ENCODE measurements at places on chromosomes 1 and 21.

GRCh38 chr1:158255656-158256055, 1.4 kb downstream of the CD1A start:
- DNase-seq, result no peak

GRCh38 chr21:32422064-32422463, 9.6 kb downstream of the EVA1C start:
- no peak for DNase-seq

DNA sequence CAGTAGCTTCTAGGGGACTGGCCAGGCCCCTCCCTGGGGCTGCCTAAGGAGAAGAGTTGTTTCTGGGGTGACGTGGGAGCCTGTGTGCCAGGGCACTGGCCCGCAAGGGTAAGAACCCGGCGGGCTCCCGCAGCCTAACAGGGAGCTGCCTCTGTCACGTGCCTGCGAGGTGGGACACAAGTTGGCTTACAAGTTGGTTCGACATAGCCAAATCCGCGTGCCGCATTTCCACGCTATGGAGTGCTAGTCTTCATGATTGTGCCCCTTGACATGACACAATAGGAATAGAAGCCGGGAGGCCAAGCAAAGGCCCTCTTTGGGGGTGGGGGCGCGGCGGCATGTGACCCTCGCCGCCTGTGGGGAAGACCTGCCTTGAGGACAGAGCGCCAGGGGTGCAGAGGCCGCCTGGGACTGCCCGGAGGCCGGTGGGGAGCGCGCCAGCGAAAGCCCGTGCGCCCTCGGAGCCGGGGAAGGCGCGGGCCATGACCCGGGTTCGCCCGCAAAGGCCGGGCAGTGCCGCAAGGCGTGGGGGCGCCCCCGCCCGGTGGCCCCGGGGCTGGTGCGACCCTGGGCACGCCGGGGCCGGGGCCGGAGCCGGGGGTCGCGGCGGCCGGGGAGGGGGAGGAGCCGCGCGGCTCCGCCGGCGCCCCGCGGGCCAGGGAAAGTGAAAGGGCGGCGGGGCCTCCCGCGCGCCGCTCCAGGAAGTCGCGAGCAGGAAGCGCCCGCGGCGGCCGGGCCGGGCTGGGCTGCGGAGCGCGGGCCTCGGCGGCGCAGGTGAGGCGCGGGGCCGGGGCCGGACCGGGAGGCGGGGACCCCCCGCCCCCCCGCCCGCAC, at the start of gene SLC37A1:
SLC37A1 (plus strand) TSS at position 702 of the 834 bp plus-strand sequence. CDS start 4,603 bp downstream, outside the sequence.
- no peak for DNase-seq

DNA sequence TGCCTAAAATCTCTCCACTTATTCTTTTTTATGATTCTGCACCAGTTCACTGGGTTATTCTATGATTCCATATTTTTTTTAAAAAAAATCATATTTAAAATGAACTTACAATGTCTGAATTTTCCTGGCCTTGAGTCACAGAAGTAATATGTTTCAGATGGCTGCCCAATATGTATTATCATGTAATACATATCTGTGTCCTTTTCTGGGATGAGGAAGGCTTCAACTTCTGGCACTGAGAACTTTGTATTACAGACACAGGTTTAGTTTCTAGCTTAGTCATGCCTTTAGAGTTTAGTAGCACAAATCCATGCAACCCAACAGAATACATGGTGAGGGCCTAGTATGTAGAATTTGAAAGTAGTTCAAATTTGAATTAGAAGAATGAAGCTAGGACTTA, 7.8 kb upstream of the HSD17B7 start:
- no peak for DNase-seq

- no peak for DNase-seq
These were observed 8.3 kb upstream of the KIAA0040 start for GRCh38 chr1:175200678-175201521.

DNA sequence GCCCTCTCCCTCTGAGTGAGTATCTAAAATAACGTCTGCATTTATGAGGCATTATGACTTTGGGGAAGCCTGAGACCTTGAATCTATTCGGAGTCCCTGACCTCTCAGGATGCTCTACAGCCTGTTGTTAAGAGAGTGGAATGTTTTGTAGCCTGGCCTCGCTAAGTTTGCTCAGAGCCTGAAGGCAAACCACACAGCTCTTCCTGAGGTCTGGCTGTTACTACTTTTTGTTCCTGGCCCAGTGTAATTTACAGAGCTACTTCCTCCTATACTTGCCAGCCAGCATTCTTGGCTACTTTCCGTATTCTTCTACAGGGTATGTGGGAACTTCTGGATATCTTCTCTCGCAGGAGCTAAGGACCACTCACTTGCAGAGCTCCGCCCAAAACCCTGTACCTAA, 3.6 kb upstream of the ZMYM4 start:
- DNase-seq, result peak; percentile 85

DNA sequence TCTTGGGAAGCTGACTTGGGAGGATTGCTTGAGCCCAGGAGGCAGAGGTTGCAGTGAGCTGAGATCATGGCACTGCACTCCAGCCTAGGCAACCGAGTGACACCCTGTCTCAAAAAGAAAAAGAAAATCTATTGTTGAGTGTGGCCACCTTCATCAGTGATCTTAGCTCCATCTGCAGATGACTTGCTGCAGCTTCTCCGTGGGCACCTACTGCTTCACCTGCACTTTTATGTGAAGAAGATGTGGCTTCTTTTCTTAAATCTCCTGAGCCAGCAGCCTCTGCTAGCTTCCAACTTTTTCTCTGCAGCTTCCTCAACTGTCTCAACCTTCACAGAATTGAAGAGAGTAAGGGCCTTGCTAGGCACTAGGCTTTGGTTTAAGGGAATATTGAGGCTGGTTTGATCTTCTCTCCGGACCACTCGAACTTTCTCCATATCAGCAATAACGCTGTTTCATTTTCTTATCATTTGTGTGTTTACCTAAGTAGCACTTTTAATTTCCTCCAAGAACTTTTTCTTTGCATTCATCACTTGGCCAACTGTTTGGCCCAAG, 28.0 kb downstream of the AGPAT3 start:
- DNase-seq, result no peak

DNA sequence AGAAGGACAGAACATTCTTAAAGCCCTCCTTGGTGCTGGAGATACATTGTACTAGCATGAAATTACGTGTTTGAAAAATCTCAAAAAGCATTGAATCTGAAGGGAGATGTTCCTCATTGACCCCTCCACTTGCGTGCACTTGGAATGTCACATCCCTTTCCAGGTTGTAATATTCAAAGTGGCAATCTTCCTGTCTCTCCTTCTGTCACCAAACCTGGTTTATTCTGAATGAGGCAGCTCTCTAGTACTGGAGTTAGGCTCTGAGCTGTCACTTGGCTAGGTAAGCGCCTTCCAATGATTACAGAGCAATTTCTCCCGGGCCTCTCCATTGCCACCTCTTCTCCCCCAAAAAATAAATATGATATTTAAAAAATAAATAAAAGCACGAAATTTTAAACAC, 855 bp downstream of the DSCAM start:
- no peak for DNase-seq

DNA sequence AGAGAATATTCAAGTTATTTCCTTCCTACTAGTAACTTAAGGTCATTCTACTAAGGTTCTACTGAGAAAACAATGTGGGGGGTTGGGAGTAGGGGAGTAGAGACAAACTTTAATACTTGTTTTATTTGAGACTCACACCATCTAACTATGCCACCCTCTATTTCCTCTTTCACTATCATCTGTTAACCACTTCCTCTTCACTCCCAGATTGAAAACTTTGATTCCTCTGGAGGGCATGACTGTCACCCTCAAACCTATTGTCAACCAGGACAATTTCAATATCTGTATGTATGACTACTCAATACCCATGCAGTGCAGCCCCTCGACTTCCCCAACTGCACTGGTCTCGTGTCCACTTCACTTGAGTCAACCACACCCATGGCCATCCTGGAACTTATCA, 165.6 kb upstream of the POGK start:
- DNase-seq, result no peak

DNA sequence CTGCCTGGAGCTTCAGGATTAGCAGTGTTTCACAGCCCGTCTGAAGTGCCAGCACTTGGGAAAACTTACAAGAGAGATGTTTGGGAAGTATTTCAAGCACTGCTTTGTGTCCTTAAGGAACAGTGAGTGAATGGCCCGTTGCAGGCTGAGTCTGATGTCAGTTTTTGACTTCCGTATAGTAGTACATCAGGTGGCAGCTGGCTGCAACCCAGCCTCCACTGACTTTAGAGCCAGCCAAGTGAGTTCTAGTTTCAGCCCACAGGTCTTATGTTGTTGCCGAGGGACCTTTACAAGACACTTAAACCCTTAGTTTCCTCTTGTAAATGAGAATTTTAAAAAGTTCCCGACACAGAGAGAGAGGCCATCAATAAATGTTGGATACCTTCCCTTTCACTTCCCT, 35.0 kb downstream of the UCK2 start:
- no peak for DNase-seq

DNA sequence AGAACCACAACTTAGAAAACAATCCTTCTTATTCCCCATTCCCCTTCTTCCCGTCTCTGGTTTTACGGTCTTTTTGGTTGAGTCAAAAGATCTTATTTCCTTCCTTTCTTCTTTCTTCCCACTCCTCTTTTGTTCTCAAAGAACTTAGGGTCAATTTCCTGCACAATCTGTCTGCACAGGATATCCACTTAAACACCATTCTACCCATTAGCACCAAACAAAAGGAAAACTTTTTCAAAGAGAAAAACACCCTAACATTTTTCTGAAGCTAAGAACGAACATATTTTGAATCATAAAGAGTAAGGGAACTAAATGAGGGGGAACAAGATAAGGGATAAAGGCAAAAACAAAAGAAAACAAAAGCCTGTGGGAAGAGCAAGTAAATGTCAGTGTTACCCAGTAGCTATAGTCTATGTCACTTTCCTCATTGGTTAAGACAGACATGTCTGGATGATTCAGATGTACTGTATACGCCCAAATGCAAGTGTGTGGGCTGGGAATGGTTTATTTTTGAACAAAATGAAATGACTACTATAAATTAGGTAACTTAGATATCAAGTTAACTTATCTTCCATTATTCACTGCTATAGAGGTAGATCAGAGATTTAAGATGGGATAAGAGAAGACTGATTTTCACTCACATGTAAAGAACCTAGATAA, 59.9 kb downstream of the TOR3A start:
- peak; percentile 78 for DNase-seq

DNA sequence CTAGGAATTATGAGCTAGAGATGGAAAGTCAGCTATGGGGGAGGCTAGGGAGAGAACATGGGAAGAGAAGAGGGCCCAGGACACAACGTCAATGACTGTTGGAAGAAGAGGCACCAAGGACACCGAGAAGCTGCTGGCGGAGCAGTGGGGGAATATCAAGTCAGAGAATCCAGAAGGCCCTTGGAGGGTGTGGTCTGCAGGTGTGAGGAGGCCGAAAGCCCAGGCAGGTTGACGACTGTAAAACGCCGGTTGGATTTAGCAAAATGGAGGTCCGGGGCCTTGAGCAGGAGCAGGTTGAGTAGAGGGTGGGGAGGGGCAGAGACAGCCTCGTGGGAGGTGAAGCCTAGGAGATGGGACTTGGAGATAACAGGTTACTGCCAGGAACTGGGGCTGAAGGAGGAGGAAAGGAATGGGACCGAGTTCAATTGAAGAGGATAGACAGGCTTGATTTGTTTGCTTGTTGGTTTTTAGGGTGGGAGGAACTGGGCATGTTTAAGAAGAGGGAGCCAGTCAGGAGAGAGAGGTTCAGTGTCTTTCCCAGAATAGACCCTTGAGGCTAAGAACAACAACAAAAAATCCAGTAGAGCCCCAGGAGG, 35.1 kb downstream of the EDN2 start:
- no peak for DNase-seq

DNA sequence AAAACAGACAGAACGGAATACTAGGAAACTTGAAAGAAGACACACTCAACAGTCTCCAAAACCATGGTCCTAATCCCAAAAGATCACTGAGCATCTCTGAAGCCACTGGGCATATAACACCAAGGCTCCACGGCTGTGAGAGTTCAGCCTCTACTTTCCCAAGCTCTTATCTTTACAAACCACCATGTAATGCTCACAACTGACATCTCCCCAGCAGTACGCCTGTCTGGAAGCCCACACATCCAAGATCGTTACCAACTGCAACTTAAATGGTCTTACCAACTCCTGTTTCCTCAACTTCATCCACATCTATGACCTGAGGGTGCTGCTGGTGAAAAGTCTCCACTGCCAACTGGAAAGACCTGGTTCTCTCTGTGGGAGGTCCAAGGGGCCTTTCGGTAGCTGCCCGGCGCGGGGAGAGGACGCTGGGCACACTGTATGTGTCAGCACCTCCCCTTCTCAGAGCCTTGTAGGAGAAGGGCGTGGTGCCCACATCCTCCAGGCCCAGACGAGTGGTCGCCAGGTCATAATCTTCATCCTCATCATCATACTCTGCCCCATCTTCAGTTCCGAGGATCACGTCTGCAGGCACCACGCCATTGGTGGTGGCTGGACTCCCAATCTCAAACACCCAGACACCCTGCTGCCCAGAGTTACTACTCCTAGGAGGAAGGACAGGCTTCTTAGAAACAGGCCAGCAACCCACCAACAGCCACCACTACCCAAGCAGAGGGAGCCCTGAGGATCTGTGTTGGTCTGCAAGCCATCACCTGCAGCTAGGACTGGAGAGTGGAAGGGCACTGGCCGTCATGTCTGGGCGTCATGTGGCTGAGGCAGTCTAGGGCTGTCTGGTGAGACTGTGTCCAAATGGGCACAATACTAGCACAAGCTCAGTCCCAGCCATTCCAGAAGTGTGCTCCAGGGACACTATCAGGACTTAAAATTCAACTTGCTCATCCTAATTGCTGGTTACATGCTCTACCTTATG, 23.0 kb downstream of the NID1 start:
- DNase-seq, result no peak

- DNase-seq, result peak; percentile 4
These were observed 729.0 kb upstream of the BRINP3 start for GRCh38 chr1:191206513-191207207.

- no peak for DNase-seq
These were observed 19.8 kb upstream of the SMYD3 start for GRCh38 chr1:246526915-246527314.

DNA sequence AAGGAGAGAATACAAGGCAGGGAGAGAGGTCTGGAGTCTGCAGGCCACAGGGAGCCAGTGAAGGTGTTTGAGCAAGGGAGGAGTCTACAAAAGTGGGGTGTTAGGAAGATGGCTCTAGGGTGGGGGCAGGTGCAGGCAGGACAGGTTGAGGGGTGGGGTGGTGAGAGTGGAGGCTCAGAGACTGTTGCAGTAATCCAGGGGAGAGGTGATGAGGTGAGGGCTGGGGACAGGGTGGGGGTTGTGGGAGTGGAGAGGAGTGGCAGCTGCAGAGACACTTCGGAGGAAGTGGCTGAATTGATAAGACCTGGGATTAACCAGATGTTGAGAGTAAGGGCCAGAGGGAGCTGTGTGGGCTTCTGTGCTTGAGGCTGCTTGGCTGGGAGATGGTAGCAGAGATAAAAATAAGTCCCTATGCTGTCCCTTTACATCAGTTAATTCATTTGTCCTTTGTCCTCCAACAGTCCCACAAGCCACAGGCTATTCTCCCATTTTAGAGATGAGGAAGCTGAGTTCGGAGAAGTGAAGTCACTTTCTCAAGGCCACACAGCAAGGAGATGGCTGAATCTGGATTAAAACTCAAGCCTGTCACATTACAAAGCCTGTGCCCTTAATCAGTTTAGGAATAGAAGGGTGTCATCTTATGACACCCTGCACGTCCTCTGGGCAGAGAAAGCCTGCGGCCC, 54.8 kb upstream of the SYNC start:
- no peak for DNase-seq

- DNase-seq, result peak; percentile 95
These were observed 2.2 kb upstream of the BCL9 start for GRCh38 chr1:147539122-147539575.

GRCh38 chr1:9320520-9321479, 28.1 kb downstream of the SPSB1 start:
- no peak for DNase-seq

GRCh38 chr1:39491146-39491921, at the start of gene BMP8A:
TSS of gene BMP8A (plus strand) at chr1:39491636. CDS start at chr1:39491992, 356 bp downstream.
- no peak for DNase-seq

GRCh38 chr1:38586993-38587646, 272.5 kb downstream of the RRAGC start:
- DNase-seq, result peak; percentile 3
